ENCODE measurements at places on chromosomes 2 and 18.

DNA sequence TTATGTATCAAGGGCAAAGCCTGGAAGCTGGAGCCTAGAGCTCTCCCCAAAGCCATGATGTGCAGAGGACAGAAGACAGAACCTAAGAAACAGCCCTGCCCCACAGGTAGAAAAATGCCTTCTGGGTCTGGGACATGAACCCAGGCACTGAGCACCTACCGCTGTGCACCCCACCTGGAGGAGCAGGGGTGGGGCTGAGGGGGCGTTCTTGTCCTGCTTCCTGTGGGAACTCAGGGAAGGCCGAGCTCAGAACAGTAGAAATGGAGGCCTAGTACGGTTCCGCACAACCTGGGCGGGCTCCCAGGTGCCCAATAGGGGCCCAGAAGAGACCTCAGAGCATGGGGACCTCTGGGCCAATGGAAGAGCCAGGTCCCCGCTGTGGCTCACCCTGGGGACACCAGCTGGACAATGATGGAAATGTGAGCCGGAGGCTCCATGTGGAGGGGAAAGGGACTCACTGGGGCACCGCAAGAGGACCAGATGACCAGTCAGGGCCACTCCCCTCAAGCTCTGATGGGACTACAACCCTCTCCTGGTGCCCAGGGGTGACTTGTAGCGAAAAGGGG is 3.2 kb downstream of the CRACDL start:
- DNase-seq: no peak

DNA sequence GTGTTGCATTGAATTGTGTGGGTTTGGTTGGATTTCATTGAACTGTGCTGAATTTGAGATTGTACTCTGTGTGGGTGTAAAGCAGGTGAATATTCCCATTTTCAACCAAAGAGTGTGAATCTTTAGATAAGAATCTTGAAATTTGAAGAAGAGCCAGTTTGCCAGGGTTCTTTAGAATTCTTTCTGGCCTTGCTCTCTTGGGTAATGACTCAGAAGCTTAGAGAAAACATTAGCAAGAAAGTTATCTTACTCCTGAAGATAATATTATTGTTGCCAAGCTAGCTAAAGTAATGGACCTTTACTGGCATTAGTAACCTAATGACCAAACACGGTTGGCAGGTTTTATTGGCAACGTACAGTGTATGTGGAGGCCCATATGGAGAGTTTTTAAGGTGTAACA is 46.4 kb upstream of the SIX3 start:
- no peak for DNase-seq

GRCh38 chr2:118013221-118013723 is 598 bp downstream of the CCDC93 start:
- DNase-seq: no peak

- no peak for DNase-seq
Measured at GRCh38 chr2:157726946-157727345, 98.3 kb upstream of the ACVR1C start.

DNA sequence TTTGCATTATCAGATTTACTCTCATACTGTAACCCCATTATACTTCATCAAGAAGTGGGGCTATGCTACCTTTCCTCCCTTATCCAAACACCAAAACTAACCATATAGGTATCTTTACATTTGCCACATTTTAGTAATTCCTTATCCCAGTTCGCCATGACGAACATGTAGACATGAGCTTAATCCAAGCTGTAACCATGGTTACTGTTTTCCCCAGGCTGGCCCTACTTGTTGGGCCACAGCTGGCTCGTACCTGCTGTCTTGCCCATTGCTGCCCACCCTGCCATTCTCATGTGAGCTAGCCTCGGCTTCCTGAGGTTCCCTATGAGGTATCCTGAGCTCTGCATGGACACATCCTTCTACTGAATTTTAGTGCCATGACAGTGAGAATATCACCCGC is 117.7 kb downstream of the PARD3B start:
- DNase-seq: no peak

DNA sequence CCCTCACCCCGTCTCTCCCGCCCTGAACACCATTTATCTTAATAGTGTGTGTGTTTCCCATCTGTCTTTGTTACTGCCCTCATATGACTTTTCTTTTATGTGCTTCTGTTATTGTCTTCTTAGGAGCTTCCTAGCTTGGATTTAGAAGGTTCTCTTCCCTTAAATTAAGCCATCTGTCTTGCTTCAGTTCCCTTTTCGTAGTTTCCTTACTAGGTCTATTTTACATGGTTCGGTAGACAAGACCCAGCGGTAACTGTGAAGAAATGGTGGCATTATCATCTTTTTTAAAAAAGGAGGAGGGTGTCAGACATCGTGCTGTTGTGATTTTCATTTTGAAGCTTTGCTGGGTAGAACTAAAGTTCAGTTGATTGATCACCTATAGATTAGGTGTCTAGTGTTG is 10.3 kb downstream of the NCK2 start:
- no peak for DNase-seq

GRCh38 chr2:239167766-239168444 is 232.9 kb downstream of the HDAC4 start:
- DNase-seq: no peak

DNA sequence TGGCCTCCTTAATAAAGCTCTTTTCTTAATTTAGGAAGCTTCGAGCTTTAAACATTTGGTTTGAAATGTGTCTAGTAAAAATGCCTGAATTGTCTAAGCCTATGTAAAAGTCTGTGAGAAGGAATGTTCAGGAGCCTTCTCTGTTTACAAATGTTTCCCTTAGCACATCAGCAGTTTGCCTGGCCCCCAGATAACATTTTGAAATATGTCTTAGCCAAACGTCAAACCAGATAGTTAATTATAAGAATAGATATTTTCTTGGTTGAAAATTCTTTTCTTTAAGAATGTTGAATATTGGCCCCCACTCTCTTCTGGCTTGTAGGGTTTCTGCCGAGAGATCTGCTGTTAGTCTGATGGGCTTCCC is 498.6 kb downstream of the CCDC85A start:
- DNase-seq: no peak
